ENCODE measurements at places on chromosomes 1 and 21.

GRCh38 chr21:14876524-14876840 lies 188.3 kb downstream of the NRIP1 start:
- DNase-seq, result no peak

DNA sequence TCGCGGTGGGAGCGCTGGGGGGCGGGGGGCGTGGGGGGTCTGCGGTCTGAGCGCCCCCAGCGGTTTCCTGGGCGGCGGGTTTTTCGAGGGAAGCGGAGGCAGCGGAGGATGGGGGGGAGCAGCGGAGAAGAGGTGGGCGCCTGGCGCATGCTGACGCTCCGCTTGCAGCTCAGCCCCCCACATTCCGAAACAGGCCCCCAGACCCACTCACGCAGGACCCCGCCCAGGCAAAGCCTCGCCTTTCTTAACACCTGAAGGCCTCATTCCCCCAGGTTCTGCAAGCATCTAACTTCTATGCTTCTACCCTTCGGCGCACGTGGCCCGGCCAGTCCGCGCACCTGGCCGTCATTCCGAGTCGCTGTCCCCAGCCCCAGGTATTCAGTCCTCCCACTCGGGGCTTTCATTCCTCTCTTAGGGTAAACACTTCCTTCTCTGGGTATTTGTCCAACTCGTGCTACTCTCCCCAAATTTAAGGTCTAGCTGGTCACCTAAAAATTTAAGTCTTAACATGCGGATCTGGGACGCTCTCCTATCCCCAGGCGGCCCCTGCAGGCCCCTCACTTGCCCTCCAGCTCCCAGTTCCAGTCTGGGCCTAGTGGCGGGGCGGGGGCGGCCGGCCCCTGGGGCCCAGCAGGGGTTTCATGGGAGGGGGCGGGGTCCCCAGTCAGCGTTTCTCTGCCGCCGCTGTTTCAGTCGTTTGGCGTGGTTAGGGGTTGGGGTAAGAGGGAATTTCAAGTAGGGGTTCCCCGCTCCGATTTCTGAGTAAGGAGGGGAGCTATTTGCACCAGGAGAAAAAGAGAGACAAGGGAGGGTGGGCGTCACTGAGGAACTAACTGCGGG lies 2.8 kb upstream of the ZBTB7B start:
- no peak for DNase-seq

- DNase-seq, result no peak
These were observed 7.8 kb upstream of the CALML6 start for GRCh38 chr1:1907098-1907736.

DNA sequence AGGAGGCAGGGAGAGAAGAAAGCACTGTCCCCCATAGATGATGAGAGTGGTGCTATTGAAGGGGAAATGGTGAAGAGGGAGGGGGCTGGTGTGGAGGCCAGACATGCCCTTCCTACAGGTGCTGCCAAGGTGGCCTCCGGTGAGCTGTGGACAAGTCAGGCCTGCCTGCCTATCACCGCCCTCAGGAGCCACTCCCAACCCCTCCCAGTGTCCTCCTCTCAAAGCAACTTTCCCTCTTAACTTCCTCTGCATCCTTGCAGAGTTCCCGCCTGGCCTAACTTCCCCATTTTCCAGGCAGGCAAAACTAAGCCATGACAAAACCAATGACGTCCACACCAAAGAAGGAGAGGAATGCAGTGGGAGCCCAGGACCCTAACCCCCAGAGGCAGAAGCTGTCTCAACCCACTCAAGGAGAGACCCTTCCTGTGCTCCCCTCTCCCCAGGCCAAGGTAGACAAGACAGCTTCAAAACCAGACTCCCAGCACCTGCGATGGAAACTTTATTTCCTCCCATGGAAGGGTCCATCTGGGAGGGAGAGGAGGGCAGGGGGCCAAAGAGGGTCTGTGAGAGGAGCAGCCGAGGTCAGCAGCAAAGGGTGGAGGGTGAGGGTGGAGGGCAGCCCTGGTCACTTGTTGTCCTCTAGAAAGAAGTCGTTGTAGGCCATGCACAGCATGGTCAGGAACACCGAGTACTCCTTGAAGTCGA lies 1.0 kb upstream of the S100A6 start:
- DNase-seq, result no peak

GRCh38 chr1:117613249-117613968 lies 7.6 kb downstream of the TENT5C start:
- DNase-seq, result no peak

GRCh38 chr1:37288900-37289299 lies 185.5 kb upstream of the ZC3H12A start:
- DNase-seq, result no peak

DNA sequence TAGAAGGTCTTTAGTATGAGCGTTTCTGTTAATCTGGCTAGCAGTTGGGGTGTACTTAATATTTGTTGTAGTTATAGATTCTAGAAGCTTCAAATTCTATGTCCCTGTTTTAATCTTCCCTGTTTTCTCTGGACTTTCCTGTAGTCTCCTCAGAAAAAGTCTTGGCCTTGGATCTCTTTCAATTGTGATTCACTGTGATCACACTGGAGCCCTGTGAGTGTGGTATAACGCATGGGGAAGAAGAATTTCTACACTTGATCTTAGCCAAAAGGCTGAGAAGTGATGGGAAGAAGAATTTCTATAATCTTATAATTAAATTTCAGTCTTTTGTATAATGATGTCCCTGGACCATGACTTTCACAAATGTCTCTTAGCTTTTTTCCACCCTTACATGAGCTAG lies 36.7 kb upstream of the COP1 start:
- no peak for DNase-seq

DNA sequence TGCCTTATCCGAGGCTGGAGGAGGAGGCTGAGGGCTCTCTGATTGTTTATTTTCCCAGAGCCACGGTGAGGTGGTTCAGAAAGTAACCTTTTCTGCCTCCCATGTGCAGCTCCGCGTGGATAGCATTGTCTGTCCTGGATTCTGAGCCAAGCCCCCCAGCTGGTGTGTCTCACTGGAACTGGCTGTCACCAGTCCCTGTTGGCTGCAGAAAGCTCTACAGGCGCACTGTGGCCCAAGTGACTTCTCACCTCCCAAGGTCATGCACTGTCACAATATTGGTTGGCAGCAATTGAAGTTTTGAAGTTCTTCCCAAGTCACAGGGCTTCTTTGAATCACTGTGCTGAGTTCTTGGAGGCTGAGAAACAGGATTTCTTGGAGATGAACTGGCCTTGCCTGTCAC lies 8.2 kb downstream of the BMP8A start:
- DNase-seq, result no peak

DNA sequence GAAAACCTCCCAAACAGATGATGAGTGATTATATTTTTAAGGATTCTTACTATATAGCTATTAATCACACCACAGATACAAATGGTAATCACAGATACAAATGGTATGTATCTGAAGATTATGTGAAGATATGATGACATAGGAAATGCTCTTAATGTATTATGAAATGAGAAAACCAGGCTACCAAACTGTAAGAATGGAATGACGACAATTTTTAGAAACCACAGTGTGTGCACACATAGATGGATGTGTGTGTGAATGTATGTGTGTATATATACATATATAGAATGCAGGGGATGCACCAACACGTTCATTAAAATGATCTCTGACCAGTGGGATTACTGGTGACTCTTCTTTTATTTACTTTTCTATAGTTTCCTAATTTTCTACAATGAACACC lies 21.5 kb upstream of the ENAH start:
- DNase-seq, result no peak

DNA sequence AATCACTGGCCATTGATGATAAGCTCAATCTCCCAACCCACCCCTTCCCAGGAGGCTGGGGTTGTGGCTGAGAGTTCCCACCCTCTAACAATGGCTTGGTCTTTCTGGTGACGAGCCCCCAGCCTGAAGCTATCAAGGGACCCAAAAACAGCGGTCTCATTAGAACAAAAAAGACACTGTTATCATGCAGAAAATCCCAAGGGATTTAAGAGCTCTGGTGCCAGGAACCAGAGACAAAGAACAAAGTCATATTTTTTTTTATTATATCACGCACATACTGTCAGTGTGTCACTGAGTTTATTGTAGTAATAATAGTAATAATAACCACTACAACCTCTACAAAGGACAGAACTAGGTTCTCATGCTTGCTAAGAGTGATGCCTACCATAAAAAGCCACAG lies 43.9 kb downstream of the CCDC185 start:
- DNase-seq, result no peak

DNA sequence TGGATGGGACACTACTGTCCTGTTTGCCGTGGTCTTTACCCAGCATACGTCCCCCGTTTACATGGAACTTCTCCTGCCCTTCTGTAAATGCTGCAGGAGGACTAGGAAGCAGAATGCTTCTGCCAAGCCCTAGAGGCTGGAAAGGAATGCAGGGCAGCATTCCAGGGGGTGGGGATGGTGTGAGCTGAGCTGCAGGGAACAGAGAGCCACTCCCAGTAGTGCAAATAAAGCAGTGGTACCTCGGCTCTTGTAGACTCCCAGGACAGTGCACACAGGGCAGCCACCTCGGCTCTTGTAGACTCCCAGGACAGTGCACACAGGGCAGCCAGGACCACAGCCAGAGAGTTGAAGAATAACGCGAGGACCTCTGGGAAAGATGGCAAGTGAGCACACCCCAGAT lies 35.4 kb downstream of the PTPRU start:
- DNase-seq, result no peak

GRCh38 chr1:40855513-40855912 lies 6.7 kb downstream of the CITED4 start:
- no peak for DNase-seq

DNA sequence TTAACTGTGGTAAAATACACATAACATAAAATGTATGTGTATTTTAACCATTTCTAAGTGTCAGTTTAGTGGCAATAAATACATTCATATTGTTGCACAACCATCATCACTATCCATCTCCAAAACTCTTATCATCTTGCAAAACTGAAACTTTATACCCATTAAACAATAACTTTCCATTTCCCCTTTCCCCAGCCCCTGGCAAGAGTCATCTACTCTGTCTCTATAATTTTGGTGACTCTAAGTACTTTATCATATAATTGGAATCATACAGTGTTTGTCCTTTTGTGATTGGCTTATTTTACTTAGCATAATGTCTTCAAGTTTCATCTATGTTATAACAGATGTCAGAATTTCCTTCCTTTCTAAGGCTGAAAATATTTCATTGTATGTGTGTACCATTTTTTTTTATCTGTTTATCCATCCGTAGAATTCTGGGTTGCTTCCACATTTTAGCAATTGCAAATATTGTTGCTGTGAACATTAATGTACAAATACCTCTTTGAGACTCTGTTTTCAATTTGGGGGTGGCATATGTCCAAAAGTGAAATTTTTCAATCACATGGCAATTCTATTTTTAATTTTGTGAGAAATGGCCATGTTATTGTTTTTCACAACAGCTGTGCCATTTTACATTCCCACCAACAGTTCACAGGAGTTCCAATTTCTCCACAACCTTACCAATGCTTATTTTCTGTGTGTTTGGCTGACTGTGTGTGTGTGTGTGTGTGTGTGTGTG lies 153.9 kb upstream of the GORAB start:
- no peak for DNase-seq

GRCh38 chr1:3896396-3897000 lies 3.6 kb downstream of the C1orf174 start:
- DNase-seq, result no peak

DNA sequence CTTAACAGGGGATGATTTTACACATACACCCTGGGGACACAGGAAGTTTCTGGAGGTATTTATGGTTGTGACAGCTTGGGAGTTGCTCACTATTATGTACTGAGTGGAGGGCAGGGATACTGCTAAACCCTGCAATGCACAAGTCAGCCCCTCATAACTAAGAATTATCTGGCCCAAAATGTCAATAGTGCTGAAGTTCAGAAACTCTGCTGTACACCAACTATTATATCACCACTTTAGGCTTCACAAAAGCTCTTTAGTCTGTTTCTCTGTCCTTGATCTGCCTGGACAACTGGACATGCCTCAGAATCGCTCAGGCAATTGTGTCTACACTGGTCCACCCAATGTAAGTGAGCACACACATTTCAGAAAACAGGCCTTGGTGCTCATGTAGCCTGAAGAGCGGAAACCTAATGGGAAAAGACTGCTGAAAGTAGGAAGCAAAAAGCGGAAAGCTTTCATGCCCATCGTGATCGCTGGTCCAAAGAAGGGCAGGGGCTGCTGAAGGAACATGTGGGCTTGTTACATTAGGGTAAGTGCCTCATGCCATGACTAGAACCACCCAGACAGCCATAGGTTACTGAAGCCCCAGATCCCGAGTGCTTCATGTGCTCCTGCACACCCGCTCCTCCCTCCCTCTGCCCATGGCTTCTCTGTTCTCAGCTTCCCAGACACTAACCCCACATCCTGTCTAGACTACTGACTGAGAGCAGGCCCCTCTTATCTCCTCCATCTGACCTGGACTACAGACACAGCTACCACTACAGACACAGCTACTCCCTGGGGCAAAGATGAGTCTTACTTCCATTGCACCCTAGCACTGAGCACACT lies 73.5 kb downstream of the LRIG2 start:
- no peak for DNase-seq

DNA sequence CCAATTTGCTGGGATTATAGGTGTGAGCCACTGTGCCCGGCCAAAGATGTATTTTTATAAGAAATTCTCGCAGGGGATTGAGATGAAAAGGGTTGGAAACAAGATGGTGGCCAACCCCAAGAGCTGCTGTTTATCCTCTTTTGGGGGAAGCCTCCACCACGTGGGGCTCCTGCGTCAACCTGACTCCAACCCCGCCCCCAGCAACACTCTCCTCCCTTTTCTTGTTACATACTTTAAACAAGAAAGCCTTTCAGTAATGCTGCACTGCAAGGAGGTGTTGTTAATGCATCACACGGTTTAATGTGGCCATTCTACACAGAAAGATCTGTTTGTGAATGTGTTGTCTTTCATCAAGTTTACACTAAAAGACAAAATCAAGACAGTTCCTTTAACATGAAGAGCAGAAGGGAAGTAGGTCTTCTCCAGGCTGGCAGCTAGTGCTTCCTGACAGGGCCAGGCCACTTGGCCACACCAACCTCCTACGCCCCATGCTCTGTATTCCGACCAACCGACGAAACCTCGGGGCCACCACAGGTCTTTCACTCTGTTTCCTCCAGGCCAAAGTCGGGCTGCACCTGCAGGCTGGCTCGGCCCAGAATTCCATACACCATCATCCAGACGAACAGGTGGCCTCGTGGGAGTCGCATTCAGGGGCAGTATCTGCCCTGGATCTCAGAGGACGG lies 25.9 kb downstream of the C2CD2 start:
- no peak for DNase-seq

DNA sequence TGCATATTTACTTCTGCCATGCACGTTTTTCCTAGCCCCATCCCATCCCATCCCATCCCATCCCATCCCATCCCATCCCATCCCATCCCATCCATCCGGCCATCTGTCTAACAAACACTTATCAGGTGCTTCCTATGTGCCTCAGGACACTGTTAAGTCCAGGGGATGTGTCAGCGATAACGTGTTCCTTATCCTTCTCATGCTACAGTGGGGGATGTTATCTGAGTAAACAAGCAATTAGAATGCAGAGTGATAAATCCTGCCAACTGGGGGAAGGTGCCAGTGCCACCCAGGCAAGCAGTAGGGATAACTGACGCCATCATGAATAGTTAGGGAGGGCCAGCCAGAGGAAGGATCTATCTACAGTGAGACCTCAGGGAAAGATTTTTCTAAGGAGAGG lies 304.2 kb downstream of the CAMTA1 start:
- no peak for DNase-seq

- no peak for DNase-seq
These were observed 4.6 kb downstream of the CD244 start for GRCh38 chr1:160858097-160858496.

All from AG04449 (cell line).